ENCODE measurements at places on chromosomes 6 and 20.

DNA sequence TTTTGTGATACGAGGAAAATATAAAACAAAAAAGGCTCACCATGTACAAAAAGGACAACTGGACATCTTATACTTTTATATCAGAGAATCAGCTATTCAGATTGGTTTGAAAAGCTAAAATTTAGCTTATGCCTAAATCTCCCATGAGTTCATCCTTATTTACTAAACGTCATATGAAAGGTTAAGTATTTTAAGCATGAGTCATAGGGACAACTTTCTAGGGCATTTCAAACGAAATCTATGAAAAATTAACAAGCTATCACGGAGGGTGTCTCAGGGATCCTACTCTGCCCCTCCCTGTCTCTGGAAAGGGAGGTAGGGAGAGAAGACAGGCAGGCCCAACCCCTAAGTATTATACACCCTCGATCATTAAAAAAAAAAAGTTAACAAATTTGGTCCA lies 124.1 kb upstream of the LOC128125822 start:
- H3K4me1 ChIP-seq, result no peaks in the 10 kb centered on the region
- no peak overlapping the region for H3K27ac ChIP-seq
- H3K27me3 ChIP-seq, result no peaks in the 10 kb centered on the region
- no peak overlapping the region for H3K4me3 ChIP-seq

DNA sequence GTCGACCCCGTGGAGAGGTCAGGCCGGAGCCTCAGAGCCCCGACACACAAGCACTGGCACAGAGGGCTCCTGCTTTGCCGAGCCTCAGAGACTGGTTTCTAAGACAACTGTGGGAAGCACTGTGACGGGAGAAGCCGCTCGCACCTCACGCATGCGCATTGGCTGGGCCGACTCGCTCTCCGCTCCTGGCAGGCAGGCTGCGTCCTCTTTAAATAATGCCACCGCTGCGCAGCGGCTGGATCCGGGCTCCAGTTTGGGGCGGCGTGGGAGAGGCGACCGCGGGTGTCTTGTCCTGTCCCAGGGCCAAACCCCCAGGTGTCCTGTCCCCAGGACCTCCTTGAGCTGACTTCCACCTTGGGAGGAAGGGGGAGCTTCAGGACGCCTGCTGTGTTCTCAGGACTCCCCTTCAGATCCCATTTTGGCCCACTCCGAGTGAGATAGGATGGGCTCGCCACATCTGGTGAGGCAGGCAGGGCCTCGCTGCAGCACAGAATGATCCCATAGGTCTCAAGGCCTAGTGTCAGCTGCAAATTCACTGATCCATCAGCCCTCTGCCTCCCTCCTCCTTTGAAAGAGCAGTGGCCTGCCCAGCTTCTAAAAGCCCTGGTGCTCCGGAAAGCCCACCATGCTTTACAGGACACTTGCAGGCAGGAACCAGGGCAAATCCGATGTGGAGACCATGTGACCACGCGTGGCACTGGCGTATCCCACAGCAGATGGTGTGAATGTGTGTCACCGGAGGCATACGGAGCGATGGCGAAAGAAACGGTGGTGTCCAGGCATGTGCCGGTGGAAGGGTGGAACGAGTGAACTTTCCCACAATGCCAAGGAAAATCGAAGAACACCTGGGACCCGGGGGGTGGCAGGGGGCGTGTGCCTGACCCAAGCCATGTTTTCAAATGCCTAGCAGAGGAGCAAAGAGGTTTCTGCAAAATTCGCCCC lies 169.3 kb upstream of the ZNF337 start:
- H3K4me1 ChIP-seq, result peaks cover 43% of the 10 kb centered on the region
- DNase-seq, result peak; percentile 74
- peak overlapping the region; percentile 77 for H3K4me3 ChIP-seq
- H3K27me3 ChIP-seq, result peaks cover 84% of the 10 kb centered on the region
- no peak overlapping the region for H3K27ac ChIP-seq

GRCh38 chr20:19451231-19451922 lies 238.9 kb downstream of the SLC24A3 start:
- H3K36me3 ChIP-seq, result no peaks in the 10 kb centered on the region
- no peak overlapping the region for H3K4me3 ChIP-seq
- no peaks in the 10 kb centered on the region for H3K27me3 ChIP-seq
- peaks cover 12% of the 10 kb centered on the region for H3K4me1 ChIP-seq

GRCh38 chr6:75499640-75500039 lies 6.0 kb upstream of the FILIP1 start:
- no peaks in the 10 kb centered on the region for H3K36me3 ChIP-seq
- peaks cover 24% of the 10 kb centered on the region for H3K27me3 ChIP-seq
- no peak for DNase-seq
- peaks cover 6% of the 10 kb centered on the region for H3K4me1 ChIP-seq
- H3K27ac ChIP-seq, result no peak overlapping the region

DNA sequence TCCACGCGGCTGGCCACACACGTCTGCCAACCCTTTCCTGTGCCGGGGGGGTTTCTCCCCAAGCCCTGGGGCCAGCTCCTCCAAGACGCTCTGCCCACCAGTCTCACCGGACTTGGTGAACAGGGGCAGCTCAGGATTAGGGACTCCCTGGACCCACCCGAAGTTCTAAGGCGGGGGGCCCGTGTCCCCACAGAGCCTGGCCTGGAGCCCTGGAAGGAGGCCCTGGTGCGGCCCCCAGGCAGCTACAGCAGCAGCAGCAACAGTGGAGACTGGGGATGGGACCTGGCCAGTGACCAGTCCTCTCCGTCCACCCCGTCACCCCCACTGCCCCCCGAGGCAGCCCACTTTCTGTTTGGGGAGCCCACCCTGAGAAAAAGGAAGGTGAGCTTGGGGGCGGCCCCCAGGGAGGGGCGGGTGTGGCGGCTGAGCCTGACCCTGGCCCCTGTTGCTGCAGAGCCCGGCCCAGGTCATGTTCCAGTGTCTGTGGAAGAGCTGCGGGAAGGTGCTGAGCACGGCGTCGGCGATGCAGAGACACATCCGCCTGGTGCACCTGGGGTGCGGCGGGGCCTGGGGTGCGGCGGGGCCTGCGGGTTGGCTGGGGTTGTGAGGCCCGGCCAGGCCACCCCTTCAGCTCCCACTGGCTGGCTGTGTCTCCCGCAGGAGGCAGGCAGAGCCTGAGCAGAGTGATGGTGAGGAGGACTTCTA lies 2.3 kb downstream of the SLC2A4RG start:
- H3K27ac ChIP-seq, result no peak overlapping the region
- H3K4me1 ChIP-seq, result peaks cover 4% of the 10 kb centered on the region
- no peak overlapping the region for H3K4me3 ChIP-seq

GRCh38 chr20:18739751-18740166 lies 73.8 kb upstream of the SCP2D1 start:
- no peaks in the 10 kb centered on the region for H3K27me3 ChIP-seq
- DNase-seq, result no peak
- H3K4me1 ChIP-seq, result peaks cover 11% of the 10 kb centered on the region
- peak overlapping the region; percentile 20 for H3K27ac ChIP-seq
- no peak overlapping the region for H3K4me3 ChIP-seq

All from activated T-cell treated with anti-CD3 and anti-CD28 coated beads, Interleukin-2, amount 50 U/mL, for 72 hours (primary cell).